CD8-positive, alpha-beta T cell (primary cell): ENCODE measurements at places on chromosomes 12 and 14. TPM values are rescaled to one million over a fixed set of nuclear protein-coding genes. Genes with fewer than 3 reads are reported as not detected.

Gene TBC1D30
- total RNA-seq, result 0.14 TPM

Gene OR6C6
- total RNA-seq, result not detected

Gene SLC15A5
- total RNA-seq, result not detected

Gene TCL1B
- total RNA-seq, result not detected

GRCh38 chr14:35388656-35389314, 15.8 kb downstream of the NFKBIA start:
- no peak for DNase-seq

- no peak for DNase-seq
Measured at GRCh38 chr12:106039242-106039641, 99.5 kb downstream of the NUAK1 start.

DNA sequence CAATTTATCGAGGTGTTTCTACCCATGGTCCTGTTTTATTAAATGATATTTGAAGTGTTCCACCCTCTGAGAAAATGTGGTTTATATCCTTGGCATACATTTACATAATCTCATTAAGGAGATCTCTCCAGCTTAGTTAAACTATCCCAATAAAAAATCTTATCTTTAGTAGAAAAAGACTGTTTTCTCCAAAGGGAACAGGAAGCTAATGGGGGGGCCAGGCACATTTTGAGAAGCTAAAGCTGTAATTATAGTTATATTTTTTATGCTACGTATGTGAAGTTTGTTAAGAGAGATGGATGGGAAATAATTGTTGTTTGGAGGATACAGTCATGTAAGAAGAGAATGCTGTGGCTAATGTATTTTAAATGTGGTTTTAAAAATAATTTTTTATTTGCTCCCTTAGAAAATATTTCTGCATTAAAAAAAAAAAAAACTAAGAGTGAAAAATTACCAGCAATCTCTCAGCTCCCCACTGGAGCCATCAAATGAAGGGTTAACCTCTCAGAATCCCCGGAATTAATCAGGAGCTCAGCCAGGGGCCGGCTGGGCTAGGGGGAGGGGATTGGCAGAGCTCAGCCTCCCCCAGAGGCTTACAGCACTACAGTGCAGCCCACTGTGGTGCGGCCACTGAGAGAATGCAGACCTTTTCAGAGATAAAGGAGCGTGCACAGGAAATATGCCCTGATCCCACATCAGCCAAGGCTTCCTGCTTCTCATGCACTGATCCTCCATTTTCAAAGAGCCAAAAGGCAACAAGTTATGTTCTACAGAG, 185.8 kb downstream of the EGLN3 start:
- DNase-seq, result no peak

DNA sequence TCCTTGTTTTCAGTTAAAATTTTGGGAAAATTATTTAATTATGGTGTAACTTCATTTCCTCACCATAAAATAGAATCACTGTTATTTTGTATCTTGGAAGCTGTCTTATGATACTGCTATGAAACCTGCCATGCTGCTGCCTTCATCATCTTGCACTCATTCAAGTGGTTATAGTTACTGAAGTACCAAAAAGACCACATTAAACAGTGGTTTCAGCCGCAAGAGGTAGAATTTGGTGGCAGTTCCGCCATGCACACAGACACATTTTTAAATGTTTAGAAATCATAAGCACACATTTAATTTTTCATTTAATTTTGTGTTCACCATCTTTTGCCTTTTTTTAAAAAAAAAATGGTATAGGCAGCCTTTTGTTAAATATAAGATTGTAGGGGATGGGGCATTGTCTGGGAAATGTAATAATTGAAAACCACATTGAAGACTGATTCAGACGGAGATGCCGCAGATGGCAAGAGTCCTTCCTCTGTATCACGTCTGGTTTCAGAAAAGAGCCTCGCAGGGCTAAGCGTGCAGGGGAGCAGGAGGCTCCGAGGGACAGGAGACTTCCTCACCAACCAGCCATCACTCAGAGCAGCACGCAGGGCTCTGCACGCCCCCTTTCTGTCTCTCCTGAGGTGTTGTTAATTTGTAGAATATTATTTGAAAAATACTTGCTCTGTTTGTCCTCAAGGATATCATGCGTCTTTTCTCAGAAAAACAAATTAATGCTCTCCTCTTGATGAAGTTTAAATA, 115.2 kb upstream of the PELI2 start:
- peak; percentile 72 for DNase-seq

GRCh38 chr14:92601757-92602417, 88.3 kb downstream of the RIN3 start:
- DNase-seq, result no peak

GRCh38 chr12:114562654-114563053, 121.3 kb downstream of the TBX3 start:
- no peak for DNase-seq
